Activated naive CD4-positive, alpha-beta T cell treated with anti-CD3 and anti-CD28 coated beads for 36 hours (primary cell): ENCODE measurements at places on chromosomes 7 and 10. TPM values are rescaled to one million over a fixed set of nuclear protein-coding genes. Genes with fewer than 3 reads are reported as not detected.
A peak's percentile ranks its signal among the peaks of the same experiment; 100 is the strongest.

DNA sequence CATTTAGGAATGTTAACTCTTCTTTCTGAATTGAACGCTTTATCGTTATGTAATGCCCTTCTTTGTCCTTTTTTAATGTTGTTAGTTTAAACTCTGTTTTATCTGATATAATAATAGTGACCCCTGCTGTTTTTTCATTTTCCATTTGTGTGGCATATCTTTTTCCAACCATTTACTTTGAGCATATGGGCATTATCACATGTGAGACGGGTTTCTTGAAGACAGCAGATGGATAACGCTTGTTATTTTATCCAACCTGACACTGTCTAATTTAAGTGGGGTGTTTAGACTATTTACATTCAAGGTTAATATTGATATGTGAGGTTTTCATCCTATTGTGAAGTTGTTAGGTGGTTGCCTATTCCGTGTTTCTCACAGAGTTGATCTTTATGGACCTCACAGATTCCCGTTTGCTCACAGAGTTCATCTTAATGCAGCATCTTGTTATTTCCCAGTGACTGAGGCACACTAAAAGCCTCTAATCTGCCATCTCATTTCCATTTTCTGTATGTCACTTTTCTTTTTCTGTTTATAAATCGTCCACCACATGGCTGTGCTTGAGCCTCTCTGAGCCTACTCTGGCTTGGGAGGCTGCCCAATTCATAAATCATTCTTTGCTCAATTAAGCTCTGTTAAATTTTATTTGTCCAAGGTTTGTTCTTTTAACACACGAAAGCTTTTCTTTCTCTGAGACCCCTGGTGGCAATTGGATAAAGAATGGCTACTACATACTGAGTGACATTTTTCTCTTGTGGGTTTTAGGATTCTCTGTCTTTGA is 286.2 kb downstream of the HTR7 start:
- no peak overlapping the region for H3K27ac ChIP-seq
- no peaks in the 10 kb centered on the region for H3K4me1 ChIP-seq
- no peak overlapping the region for H3K4me3 ChIP-seq

DNA sequence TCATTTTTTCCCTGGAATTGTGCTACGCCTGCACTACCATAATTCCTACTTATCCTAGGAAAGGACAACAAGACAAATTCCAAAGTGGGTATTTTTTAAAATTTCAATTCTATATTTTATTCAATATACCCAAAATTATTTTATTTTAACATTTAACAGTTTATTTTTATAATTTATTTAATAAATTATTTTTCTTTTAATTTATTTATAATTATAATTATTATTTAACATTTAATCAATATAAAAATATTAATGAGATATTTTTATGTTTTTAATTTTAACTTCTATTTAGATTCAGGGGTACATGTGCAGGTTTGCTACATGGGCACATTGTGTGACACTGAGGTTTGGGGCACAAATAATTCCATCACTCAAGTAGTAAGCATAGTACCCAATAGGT is 65.6 kb upstream of the VSTM2A start:
- H3K36me3 ChIP-seq, result no peaks in the 10 kb centered on the region
- H3K27me3 ChIP-seq, result no peaks in the 10 kb centered on the region
- no peak for DNase-seq

DNA sequence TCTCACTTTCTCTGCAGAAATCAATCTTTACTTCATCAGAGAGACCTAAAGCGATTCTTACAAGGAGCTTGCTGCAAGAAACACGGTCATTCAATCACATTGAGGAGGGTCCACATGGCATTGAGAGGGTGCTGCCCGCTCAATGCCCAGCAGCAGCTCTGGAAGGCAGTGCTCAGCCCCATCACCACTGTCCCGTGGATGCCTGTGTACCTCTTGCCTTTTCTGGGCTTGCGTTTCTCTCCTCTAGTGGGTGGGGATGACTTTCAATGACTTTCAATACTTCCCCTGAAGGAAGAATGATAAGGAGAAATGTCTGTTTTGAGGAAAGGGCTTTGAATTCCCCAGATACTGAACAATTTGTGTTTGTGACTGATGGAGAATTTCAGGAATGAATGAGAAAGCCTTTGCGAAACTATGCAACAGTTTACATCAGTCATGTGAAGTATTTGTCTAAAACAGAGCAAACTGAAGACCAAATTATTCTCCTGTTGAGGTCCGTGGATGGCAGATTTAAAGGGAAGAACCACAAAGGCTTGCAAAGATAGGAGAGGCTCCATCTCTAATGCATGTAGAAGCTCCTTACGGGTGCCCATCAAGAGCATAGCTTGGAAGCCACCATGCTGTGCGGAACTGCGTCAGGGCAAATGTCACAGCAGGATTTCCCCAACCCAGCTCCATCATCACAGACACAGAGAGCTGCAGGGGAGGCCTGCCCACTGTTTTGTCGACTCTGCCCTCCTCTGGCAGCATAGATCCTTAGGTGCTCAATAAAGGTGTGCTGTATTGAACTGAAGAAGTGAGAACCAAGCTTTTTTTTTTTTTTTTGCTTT is 6.6 kb upstream of the ZNF22 start:
- no peak overlapping the region for H3K27ac ChIP-seq
- no peak for DNase-seq
- H3K36me3 ChIP-seq, result no peaks in the 10 kb centered on the region
- H3K4me3 ChIP-seq, result no peak overlapping the region
- H3K4me1 ChIP-seq, result peaks cover 20% of the 10 kb centered on the region

- peak within 1 kb of the TSS; percentile 73 for H3K4me3 ChIP-seq
- H3K36me3 ChIP-seq, result peaks cover 9% of the 10 kb centered on the region
- peak within 1 kb of the TSS; percentile 59 for H3K27ac ChIP-seq
Measured at GRCh38 chr7:130733931-130734814, at the start of gene KLF14. KLF14 (minus strand) TSS chr7:130734207; CDS start chr7:130734033, 174 bp downstream.

RADIL gene
- 0.42 TPM for total RNA-seq

DNA sequence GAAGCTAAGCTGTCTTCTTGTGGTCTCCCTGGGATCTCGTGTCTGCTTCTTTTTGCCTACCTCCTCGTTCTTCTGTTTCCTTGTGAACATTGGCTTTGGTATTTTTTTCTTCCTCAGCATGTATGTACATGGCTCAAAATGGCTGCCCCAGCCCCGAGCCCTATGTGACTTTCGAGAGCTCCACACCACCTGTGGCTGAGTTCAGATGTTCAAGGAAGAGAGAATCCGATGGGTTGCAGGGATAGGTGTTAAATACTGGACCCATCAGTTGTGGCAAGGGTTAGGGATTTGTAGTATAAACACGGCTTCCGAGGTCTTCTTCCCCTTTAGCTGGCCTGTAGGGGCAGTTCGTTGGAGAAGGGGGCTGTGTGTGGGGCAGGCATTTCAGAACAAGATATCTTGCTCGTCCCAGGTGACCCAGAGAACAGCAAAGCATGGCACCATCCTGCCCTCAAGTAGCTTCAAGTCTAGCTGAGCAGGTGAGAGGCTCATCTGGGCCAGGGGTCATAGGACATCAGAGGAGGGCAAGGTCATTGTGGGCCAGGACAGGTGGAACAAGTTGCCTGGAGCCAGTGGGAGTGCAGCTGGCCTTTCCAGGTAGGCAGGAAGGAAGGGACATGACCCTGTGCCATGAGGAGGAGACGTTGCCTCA is 57.2 kb upstream of the COMTD1 start:
- no peak for DNase-seq
- H3K36me3 ChIP-seq, result no peaks in the 10 kb centered on the region
- no peak overlapping the region for H3K4me3 ChIP-seq
- H3K27me3 ChIP-seq, result peaks cover 7% of the 10 kb centered on the region

DNA sequence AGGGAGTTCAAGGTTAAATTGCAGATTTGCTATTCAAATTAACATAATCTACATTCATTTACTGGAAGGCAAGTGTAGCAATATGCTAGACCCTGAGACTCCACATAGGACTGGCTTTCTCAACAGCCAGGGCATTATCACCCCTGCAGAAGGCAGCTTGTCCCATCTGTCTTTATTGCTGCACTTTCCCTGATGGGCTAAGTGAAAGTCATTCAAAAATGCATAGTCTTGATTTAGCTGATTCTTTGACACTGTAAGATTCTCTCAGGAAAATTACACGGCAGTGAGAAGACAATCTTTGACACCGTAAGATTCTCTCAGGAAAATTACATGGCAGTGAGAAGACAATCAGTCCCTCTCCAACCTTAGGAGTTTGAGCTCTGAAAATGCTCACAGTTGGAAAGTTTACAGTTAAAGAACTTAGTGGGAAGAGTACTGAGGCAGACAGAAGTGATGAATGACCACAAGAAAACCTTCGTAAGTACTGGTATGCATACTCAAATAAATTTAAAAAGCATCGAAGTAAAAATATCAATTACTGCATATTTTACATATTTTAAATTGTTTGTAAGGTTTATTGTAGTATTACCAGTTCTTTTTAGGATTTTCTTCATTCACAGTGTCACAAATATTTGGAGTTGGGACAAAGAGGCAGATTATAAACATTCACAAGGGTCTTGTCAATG is 88.9 kb downstream of the RAPGEF5 start:
- no peak overlapping the region for H3K4me3 ChIP-seq
- no peak overlapping the region for H3K27ac ChIP-seq
- peaks cover 14% of the 10 kb centered on the region for H3K4me1 ChIP-seq

SFXN2 gene
- total RNA-seq, result 9.4 TPM

C10orf105 gene
- 0.36 TPM for total RNA-seq

- no peak for DNase-seq
- H3K4me1 ChIP-seq, result no peaks in the 10 kb centered on the region
- no peak overlapping the region for H3K4me3 ChIP-seq
- no peaks in the 10 kb centered on the region for H3K27me3 ChIP-seq
- H3K36me3 ChIP-seq, result no peaks in the 10 kb centered on the region
- H3K27ac ChIP-seq, result no peak overlapping the region
Measured at GRCh38 chr10:37436357-37436756, 311.0 kb downstream of the ANKRD30A start.

- no peak overlapping the region for H3K27ac ChIP-seq
- H3K36me3 ChIP-seq, result no peaks in the 10 kb centered on the region
- H3K4me3 ChIP-seq, result no peak overlapping the region
- H3K4me1 ChIP-seq, result no peaks in the 10 kb centered on the region
- H3K27me3 ChIP-seq, result no peaks in the 10 kb centered on the region
Measured at GRCh38 chr10:86649471-86650150, 4.7 kb upstream of the OPN4 start.

RASSF4 gene
- total RNA-seq, result 2.2 TPM

DNA sequence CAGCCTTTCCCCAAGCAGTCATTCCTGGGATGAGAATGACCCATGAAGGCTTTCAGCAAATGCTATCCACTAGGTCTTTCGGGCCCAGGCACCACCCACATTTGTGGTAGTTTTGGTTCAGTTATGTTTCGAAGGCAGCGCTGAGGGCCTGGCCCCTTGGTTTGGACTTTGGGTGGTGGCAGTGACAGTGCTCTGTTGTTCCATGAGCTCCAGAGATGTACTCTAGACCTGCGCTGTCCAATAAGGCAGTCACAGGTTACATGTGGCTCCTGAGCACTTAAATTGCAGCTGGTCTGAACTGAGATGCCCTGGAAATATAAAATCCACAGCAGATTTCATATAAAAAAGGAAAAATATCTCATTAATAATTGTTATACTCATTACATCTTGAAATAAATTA is 209.6 kb downstream of the CCSER2 start:
- H3K27ac ChIP-seq, result no peak overlapping the region
- DNase-seq, result no peak
- peaks cover 17% of the 10 kb centered on the region for H3K27me3 ChIP-seq
- H3K4me1 ChIP-seq, result peaks cover 27% of the 10 kb centered on the region
- H3K36me3 ChIP-seq, result no peaks in the 10 kb centered on the region

DNA sequence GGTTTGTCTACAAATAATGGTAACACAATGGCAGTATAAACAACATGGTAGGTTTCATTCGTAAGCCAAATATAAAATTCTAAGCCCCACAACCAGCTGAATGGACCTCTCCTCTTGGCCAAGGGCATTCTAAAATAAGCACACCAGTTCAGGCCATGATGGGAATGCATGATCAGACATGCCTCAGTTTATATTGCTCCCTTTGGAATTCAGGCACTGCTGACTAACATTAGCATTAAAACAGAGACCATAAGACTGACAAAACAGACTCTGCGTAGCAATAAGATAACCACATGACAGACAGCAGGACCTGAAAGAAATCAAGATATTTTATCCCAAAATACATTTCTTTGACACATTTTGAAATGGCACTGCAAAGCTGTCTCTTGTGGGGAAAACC is 125.8 kb downstream of the FAM107B start:
- H3K27ac ChIP-seq, result peak overlapping the region; percentile 98
- DNase-seq, result no peak
- H3K4me1 ChIP-seq, result peaks cover 76% of the 10 kb centered on the region
- H3K36me3 ChIP-seq, result no peaks in the 10 kb centered on the region

DNA sequence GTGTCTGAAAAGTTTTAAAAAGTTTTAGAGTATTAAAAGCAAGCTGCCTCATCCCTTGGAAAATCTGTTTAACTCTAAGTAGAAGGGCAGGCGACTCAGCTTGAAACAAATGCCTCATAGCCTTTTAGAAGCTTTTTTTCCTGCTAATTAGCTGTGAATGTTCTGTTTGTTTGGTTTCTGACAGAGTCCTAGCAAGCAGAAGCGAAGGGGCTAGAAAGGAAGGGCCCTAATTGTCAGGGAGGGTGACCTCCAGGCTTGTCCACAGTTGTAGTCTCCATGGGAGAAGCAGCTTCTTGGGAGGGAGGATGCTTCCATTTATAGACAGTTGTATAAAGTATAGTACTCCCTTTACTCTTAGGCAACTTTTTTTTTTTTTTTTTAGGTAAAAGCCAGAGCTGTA is 90.9 kb downstream of the DNAJC1 start:
- no peak overlapping the region for H3K27ac ChIP-seq
- no peak overlapping the region for H3K4me3 ChIP-seq
- peaks cover 18% of the 10 kb centered on the region for H3K4me1 ChIP-seq
- no peaks in the 10 kb centered on the region for H3K27me3 ChIP-seq
- H3K36me3 ChIP-seq, result peaks cover 7% of the 10 kb centered on the region

DNA sequence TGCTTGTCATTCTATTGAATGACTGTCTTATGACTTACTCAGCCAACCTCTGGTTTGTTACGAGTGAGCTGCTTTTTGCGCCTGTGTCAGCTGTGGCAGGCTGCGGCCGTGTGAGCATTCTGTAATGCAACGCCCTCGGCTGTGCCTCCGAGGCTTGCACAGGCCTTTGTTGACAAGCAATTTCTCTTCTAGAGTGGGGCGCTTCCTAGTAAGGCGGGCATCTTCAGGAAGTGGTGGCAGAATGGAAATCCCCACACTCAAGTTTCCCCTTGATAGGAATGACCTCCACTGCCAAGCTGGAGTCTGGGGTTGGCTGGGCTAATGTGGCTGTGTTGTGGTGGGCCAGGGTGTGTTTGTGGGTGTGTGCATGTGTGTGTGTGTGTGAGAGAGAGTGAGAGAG is 20.2 kb upstream of the TMEM178B start:
- H3K27ac ChIP-seq, result peak overlapping the region; percentile 73
- H3K36me3 ChIP-seq, result no peaks in the 10 kb centered on the region
- H3K27me3 ChIP-seq, result no peaks in the 10 kb centered on the region
- H3K4me1 ChIP-seq, result peaks cover 17% of the 10 kb centered on the region
- no peak overlapping the region for H3K4me3 ChIP-seq
- DNase-seq, result peak; percentile 75
